ENCODE measurements at places on chromosomes 6 and 20.

DNA sequence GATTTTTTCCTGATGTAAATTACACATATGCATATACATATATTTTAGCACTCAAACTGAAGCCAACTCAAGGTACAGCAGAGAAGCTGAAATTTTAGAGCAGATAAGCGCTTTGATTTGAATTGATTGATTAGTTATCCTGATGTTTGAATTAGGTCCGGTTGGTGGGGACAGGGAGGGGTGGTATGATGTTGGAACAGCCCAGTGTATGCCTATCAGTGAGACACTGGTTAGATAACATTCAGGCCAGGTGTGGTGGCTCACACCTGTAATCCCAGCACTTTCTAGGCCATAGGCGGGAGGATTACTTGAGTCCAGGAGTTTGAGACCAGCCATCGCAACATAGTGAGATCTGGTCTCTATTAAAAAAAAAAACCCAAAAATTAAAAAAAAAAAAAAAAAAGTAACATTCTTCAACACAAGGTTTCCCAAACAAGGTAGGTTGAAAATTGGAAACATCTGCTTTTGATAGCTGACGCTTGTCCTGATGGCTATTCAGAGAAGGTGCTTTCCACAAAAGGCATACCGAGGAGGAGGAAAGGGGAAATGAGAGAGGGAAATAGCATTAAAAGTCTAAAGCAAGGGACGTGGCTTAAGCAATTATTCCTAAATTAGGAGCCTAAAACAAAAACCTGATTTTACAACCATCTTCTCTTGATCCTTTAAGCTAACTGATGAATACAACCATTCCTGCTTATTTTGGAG, 288.4 kb upstream of the JARID2 start:
- no peak for DNase-seq

DNA sequence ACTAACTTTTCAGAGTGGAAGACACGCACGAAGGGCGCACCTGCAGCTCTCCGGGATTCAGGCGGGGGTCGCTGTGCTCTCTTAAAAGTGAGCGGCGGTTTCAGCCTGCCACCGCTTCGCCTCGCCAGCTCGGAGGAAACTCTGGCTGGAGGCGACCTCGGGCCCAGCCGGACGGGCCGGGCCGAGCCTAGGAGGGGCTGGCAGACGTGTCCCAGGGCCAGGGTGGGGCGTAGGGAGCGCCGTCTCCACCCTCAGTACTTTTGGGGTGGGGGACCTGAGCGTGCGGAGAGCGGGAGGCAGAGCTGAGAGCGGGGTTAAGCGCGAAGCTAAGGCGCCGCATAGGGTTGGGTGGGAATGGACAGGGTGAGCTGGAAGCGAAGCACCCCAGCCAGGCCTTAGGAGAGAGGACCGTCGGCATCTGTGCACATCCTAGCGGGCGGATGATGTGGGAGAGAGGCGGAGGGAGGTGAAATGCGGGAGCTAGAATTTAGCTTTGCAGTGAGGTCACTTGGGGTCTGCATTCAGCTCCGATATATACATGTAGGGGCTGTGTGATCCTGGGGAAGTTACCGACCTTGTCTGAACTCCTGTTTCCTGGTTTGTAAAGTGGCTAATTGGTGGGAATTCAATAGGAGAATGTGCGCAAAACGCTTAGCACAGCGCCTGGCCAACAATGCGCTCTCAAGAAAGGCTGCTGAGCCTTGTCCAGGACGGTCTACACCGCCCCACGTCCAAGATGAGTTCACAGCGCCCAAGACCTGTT, 6.5 kb upstream of the TFAP2A start:
- DNase-seq, result peak; percentile 69

DNA sequence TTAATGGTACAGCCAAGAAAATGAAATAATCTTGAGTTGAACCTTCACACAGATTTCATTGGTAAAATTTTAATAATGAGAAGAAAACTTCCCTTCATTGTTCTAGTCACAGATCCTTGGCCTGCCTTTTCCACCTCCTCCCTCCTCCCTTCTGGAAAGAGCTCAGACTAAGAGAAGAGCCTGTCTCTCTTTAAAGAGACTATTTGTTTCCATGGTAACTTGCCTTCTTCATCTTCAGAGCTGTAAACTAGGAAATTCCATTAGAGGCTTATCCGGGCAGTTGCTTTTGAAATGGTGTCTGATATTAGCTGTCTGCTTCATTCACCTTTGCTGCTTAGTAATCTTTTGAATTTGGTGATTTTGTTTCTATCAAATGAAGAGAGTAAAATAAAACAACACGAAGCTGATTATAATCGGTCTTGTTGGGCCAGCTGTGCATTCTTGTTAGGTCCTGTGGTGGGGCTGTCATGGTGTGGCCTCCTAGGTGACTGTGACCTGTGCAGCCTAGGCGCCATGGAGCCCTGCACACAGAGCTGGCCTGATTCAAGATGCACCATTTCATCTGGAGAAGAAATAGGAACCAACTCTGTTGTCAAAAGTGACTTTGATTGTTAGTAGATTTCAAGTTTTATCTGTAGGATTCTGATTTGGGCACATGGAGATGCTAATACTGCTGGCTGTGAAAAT, 96.7 kb downstream of the MAP3K7 start:
- no peak for DNase-seq

DNA sequence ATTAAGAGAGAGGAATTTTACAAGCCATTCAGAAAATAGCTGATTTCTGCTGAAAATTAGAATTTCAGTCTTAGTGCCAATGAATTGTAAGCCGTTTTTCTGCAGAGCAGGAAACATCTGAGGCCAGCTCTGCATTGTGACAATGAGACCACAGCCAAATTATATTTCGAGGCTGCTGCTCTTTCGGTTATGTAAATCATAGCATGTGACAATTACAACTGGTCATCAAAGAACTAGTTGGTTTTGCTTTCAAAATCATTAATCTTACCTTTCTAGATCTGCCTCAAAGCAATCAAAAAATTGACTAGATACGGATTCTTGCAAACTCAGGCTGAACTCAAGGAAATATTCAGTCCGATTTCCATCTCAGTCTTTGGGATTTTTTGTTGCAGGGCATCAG, 33.4 kb upstream of the INSM1 start:
- DNase-seq, result no peak

DNA sequence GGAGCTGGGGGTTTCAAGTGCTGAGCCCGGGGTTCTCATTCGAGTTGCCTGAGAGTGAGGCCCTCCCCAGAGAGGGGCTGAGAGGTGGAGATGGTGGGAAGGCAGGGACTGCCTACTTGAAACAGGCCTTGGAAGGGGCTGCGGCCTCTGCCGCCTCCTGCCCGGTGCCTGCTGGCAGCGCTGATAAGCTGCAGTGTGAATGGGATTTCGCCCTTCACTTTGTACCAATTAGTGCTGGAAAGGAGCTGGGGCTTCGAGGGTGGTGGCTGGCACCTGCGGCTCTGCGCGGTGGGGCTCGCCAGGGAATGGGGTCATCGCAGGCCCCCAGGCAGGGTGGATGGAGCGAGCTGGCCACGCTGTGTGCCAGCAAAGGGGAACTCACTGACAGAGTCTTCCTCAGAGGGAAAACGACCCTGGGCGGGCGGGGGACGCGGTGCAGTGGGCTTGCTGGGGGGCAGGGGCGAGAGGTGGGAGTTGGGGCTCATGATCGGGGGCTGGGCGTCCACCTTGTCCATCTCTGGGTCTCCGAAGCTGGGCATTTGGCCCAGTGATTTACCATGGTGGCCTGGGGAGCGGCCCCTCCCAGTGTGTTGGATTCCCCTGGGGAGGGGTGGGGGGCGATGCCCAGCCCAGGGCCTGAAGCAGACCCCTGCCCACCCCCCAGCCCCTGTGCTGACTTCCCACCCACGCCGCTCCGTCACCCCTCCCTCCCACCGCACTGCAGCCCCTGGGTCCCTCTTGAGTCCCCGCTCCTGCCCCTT, 22.9 kb downstream of the COL20A1 start:
- no peak for DNase-seq

GRCh38 chr6:2448826-2449571, 203.6 kb upstream of the GMDS start:
- DNase-seq, result no peak

DNA sequence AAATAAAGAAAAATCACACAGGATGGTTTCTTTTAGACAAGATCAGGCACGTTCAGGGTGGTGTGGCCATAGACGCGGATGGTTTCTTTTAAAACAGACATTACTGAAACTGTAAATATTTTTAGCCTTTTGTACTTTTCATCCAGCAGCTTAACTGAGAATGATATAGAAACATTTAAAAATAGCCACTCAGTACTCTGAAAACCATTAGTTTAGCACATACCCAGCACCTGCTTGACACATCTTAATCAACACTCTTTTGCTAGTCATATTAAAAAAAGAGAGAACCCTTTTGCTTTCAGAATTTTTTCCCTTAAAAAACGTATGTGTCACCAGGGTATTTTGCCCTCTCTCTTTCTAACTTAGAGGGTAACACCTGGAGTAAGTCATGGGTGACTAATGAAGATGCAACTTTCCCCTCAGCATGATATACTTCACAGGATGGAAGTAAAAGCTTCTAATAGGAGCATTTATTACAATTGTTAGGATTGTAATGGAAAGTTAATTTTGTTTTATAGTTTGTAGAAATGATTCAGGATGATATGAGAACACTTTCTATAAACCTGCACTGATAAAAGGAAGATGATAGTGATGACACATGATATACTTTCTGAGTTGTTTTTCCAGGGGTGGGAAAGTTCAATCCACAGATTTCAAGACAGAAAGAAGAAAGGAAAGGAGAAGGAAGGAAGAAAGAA, 45.2 kb downstream of the BACH2 start:
- no peak for DNase-seq

- no peak for DNase-seq
These were observed 34.0 kb downstream of the GNAS start for GRCh38 chr20:58886546-58886945.

GRCh38 chr20:61436667-61437279, 184.7 kb downstream of the CDH4 start:
- peak; percentile 96 for DNase-seq

- no peak for DNase-seq
These were observed 560.0 kb downstream of the C6orf118 start for GRCh38 chr6:164749221-164750064.

DNA sequence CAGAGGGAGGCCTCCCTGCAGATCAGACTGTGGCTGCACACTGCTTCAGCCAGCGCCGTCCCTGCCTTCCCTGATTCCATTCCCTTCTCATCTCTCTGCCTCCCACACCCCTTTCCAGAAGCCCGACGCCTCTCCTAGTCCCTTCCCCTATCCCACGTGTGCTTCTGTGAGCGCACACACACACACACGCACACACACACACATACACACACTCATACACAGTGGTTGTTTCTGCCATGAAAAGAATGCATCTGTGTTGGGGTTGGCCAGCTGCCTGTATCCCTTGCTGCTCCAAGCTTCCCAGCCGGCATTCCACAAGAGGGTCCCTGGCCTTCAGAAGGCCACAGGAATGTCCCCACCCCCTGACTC, 51.7 kb downstream of the MOCS1 start:
- DNase-seq, result no peak

GRCh38 chr6:136587527-136587926, 37.3 kb upstream of the MAP7 start:
- DNase-seq, result no peak

DNA sequence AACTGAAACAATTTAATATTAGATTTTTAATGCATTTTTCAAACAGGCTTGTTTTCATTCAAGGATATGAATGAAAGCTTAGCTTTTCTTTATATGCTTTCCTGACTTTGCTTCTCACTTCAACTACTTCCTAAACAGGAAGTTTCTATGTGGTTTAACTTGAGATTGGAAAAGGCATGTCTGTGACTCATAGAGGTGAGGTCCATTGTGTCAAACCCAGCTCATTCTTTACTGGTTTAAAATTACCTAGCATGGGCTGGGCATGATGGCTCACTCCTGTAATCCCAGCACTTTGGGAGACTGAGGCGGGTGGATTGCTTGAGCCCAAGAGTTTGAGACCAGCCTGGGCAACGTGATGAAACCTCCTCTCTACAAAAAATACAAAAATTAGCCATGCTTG, 34.4 kb downstream of the EFHC1 start:
- no peak for DNase-seq

DNA sequence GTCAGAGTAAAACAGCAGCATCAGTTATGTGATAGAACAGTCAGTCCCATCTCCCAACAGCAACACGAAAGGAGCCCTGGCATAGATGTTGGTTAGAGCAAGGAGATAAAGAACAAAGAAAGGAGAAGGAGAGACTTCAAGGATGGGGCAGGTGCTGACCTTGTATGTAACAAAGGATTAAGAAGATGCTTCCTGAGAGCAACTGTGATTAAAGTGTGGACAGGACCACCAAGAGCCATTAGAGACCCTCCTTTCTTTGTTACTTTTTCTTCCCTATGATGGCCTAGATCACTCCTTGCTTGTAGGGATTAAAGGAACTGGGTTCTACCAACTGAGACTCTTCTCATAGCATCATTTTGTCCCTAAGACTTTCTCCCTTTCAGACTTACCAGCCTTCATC, 75.2 kb upstream of the GPR6 start:
- no peak for DNase-seq

- DNase-seq, result no peak
These were observed 31.0 kb downstream of the KCNQ2 start for GRCh38 chr20:63441136-63442099.

DNA sequence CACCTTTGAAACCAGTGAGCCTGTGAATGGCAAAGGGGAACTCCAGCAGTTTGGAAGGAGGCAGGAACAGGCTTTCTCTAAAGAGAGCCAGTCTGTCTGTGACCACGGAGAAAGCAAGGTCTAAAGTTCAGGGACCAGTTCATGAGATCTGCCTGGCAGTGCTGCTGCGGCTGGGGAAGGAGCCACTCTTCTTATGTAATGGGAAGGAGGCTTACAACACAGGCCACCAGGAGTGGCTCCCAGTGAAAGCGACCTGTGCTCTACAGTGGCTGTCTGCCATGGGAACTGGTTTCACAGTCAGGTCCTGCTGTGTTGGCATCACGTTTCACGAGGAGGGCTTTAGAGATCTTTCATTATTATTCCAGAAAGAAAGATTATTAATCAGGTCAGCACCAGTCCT, 291.9 kb upstream of the PRDM1 start:
- no peak for DNase-seq

GRCh38 chr6:19158586-19158985, 678.6 kb upstream of the ID4 start:
- DNase-seq, result no peak

GRCh38 chr20:7269452-7269851, 502.0 kb downstream of the BMP2 start:
- no peak for DNase-seq

DNA sequence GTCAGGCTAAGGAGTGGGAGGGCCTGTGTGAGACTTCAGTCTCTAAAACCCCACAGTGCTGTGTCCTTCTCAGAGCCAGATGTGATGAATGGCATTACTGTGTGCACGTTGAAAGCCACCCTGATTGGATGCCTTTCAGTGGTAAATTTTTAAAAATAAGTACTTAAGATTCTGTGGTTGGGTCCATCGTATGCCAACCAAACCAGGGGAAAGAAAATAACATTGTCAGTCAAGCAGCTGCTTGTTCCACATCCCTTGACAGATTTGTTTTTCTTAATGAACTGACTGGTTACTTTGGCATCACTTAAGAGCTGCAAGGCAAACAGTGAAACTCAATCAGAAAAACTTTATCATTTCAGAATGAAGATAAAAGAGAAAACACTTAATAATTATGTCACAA, 334.0 kb upstream of the NT5E start:
- no peak for DNase-seq

- no peak for DNase-seq
These were observed 105.2 kb upstream of the LRFN2 start for GRCh38 chr6:40692337-40692736.
